ENCODE measurements at places on chromosomes 4 and X.

GRCh38 chrX:53422861-53423306 lies at the start of gene RIBC1:
Gene RIBC1, plus strand, starts transcription at chrX:53422873. Its CDS starts 3,404 bp downstream, at chrX:53426277.
- DNase-seq: no peak

DNA sequence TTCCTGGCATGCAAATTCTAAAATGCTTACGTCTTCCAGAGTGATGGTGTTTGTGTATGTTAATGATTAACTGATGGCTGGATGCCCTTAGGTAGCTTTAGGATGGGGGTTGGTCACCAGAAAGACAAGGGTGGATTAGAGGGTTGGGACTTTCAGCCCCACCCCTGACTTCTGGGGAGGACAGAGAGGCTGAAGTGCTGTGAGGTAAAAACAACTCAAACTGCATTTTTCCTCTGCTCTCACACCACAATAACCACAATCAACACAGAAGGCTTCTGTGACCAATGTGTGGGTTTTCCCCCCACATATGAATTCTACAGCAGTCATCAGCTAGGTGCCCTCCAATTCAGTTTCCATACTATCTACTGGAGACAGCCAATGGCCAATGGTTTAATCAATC lies 18.7 kb upstream of the DDIT4L start:
- no peak for DNase-seq

GRCh38 chr4:77376788-77377460 lies 219.9 kb downstream of the CCNG2 start:
- no peak for DNase-seq

GRCh38 chrX:68761086-68761485 lies 67.7 kb upstream of the EFNB1 start:
- DNase-seq: no peak

GRCh38 chr4:105504744-105505143 lies 30.9 kb upstream of the PPA2 start:
- no peak for DNase-seq

GRCh38 chrX:1164322-1165288 lies 47.8 kb downstream of the CRLF2 start:
- no peak for DNase-seq

DNA sequence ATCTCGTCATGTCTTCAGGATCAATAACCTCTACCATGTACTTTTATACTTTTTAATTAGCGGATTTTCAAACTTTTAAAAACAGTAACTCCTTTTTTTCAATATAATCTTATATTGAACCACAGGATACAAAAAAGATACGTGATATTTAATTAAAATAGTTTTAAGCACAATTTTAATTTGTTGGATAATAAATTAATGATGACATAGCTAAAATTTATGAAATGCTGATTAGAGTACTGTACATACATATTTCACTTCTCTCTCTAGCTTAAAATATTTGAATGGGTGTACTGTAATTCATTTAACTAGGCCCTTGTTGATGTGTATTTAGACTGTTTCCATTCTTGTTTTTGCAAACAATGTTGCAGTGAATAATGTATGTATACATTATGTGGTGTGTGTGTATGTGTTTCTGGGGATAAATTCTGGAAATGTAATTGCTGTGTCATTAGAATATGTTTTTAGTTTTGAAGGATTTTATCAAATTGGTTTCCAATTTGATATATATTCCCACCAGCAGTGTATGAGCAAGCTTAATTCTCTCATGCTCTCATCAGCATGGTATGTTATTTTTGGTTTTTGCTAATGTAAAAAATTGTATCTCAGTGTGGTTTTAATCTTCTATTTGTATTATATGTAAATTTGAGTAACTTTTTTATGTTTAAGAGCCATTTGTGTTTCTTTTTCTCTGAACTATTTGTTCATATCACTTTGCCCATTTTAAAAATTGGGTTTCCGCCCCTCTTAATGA lies 66.4 kb downstream of the CDKL5 start:
- DNase-seq: no peak

GRCh38 chrX:72368796-72369195 lies 63.1 kb upstream of the CITED1 start:
- no peak for DNase-seq

GRCh38 chr4:89100853-89101252 lies 10.5 kb upstream of the TIGD2 start:
- no peak for DNase-seq

GRCh38 chr4:1770245-1770644 lies 22.8 kb upstream of the FGFR3 start:
- DNase-seq: no peak

DNA sequence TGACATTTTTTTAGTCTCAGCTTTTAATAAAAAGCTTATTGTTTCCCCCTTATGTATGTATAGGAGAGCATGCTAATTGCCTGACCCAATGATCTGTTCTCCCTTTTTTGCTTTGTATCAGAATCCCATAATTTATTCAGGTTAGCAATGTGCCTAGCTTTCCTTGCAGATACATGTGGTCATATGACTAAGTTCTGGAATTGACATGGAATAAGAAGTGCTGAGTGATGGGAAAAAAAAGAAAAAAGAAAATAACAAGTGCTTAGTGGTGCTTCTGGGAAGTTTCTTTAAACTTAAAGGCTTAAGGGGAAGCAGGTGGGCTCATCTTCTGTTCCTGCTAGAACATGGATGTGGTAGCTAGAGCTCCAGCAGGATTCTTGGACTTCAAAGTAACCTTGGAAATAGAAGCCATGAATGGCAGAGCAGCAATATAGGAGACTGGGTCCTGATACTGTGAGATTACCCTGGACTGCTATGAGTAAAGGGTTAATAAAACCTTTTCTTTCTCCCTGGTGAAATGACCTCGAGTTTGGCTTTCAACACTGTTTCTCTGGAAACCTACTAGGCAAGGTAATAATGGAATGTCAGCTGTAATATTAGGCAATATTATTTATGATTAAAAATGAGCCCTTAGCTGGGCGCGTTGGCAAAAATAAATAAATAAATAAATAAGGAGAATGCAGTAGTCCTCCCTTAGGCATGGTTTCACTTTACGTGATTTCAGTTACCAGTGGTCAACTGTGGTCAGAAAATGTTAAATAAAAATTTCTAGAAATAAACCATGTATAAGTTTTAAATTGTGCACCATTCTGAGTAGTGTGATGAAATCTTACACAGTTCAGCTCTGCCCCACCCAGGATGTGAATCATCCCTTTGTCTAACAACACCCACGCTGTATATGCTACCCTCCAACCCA lies 16.7 kb upstream of the RBM41 start:
- peak; percentile 45 for DNase-seq

DNA sequence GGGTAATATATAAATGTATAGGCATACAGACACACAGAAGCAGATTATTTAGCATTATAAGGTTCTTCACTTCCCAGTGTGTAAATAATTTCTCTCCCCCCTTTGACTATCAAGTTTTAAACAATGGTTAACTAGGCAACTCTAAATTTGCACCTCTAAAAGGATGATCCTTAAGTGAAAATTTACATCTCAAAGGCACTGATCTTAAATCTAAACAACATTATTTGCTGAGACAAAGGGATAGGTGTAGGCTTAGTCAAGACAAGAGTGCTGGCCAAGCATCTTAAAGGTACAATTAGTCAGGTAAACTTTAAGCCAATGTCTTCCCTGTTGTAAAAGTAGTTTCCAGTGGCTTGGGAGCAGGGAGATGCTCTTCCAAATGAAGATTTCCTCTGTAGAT lies 33.0 kb downstream of the NLRP2B start:
- no peak for DNase-seq

DNA sequence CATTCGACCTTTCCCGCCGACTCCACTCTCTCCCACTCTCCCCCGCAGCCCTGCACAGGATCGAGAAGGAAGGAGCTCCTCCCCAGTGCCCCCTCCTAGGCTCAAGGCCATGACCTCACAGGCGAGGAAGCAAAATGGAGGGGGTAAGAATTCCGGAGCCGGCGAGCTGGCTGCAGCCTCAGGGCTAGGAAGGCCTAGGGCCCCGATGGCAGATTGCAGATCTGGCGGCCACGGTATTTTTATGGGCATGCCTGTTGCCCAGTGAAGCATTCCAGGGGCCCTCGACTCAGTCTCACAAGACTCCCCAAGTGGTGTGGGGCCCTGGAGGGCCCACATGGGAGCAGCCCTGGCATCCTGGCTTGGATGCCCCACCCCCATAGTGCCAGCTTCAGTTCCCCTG lies 942 bp upstream of the L1CAM start:
- DNase-seq: no peak

DNA sequence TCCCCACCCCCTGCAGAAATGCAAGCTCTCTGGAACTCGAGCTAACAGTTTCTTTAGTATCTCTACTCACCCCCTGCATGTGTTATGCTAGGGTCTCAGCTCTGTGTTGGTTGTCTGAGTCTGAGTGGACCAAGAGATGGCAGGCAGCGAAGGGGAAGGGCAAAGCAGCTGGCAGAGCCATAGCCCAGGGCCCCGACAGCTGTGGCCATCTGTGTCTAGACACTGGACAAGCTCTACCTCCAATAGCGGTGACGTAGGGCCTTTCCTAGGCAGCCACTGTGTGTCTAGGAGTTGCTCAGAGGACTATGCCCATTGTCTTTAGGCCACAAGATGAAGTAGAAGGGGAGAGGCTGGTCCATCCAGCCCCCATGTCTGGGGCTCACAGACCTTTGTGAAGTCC lies 79.2 kb downstream of the EFNB1 start:
- DNase-seq: no peak

DNA sequence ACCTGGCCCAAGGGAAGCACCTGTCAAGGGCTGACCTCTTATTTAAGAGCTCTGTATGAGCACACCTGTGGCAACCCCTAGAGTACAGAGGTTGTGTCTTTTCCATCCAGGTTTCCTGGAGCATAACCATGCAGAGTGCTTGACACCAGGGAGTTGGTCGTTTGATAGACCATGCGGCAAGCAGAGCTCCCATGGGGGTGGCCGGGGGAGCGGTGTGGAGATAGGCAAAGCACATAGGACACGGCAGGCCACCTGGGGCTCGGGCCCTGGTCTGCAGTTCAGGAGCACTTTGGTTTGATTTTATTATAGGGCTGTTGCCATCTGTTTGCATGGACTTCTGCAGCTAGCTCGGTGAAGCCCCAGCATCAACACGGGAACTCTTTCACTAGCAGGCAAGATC lies 95.0 kb upstream of the MTM1 start:
- DNase-seq: no peak

DNA sequence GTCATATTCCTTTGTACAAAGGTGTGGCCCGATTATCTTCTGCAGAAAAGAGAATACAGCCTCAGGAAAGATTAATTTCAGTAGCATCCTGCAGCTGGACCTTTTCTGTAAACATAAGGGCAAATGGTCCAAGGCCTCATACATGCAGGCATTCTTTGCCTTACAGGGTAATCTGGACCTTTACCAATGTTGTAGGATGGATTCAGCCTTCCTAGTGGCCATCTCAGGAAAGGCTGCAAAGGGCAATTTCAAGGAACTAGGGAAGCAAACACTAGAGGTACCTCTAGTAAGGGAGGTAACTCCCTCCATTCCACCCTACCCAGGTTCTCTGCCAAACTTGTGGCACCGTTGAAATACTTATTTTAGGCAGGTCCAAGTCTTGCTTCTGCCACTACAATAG lies 43.0 kb downstream of the UGT2B28 start:
- no peak for DNase-seq

GRCh38 chr4:101299021-101299420 lies 48.3 kb downstream of the PPP3CA start:
- DNase-seq: no peak

DNA sequence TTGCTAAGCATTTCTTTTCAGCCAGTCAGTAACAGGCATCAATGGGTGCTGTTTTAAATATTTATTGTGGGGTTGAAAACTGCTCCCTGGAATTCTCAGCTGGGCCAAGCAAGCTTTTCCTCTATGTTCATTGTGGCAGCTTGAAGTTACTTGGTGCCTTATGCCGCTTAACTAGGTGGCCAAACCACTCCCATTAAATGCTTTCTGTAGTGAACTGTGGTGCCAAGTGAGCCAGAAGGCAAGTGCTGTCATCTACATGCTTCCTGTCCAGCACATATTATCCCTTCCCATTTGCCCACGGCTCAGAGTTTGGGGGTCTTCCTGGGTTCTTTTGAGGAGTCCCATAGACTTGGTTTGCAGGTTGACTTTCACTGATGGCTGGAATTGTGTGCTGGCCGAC lies 64.8 kb downstream of the TAB3 start:
- DNase-seq: no peak

DNA sequence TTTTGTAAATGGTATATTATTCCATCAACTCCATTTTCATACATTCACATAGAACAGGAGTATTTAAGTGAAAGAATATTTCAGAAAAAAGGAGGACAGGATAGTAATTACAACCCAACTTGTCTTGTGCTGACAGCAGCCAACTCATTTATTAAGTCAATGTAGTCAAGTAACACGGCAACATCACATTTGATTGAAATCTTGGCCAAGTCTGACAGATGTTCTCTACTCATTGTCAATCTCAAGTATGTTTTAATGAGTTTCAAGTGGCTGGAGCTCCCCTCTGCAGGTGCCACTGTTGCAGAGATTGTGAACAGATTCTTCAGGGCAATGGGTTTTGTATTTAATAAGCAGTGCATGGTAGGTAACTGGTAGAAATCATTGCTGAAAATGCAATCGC lies 332.5 kb downstream of the C4orf33 start:
- no peak for DNase-seq

GRCh38 chrX:21972046-21972445 lies 31.5 kb downstream of the SMS start:
- DNase-seq: no peak

DNA sequence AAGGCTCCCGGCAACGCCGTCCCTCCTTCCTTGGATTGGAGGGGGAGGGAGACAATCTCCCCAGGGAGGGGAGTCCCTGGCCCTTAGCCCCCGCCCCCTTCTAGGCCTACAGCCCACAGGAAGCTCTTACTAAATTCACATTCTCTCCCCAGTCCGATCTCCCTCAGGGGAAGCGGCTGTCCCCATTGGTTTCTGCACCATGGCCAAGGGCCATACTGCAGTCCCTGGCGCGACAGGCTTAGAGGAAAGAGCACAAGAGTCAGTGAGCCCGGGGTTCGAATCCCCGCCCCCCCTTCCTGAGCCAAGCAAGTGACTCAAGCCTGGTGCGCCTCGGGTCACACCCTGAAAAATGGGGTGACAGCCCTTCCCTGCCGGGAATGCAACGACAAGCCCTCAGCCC lies 1.1 kb downstream of the ABLIM2 start:
- DNase-seq: no peak

DNA sequence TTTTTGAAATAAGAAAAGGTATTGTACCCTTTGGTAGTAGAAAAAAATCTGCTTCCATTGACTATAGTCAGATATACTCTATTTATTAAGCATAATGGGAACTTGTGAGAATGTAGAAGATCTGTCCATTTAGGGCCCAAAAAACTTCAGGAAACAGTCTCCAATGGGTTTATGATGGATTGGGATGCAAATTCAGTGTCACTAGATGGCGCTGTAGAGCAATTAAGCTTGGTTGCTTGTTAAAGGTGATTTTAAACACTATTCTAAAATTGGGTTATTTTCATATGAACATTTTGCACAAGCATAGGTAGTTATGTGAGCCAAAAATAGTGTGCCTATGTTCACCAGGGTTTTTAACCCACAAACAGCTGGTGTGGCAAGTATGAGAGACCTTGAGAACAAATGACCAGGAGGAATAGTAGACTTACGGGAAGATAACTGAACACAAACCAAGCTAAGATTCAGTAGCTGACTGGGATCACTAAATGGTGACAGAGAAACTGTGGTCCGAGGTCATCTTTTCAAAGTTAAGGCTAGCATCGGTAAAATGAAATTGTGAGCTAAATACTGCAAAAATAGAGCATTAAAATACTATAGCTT lies 80.3 kb upstream of the LSM6 start:
- peak; percentile 14 for DNase-seq

Data from skeletal muscle cell (primary cell).